ENCODE measurements at places on chromosomes 2 and 18.

- DNase-seq = peak; percentile 60
Measured at GRCh38 chr2:9256570-9257043, 50.0 kb downstream of the ASAP2 start.

- no peak for DNase-seq
Measured at GRCh38 chr2:79131687-79132086, 11.4 kb downstream of the REG1A start.

- no peak for DNase-seq
Measured at GRCh38 chr2:8592736-8593135, 89.1 kb upstream of the ID2 start.

DNA sequence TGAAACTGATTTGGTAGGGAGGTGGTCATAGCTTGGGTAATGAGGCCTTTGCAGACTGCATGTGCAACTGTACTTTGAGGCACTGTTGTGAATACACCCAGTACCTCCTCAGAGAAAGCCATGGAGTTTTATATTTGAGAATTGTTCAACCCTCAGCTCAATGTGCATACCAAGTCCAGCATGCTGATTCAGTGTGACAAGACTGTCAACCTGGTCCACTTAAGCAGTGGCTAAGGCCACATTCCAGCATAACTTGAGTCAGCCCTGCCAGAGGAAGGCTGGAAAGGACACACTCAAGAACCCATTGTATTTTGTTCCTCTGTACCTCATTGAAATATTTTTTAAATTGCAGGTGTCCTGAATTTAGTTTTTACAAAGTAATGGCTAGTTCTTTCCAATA, 121.8 kb upstream of the HNMT start:
- DNase-seq = no peak

GRCh38 chr2:97011977-97012569, 25.7 kb upstream of the FAM178B start:
- DNase-seq = peak; percentile 60

DNA sequence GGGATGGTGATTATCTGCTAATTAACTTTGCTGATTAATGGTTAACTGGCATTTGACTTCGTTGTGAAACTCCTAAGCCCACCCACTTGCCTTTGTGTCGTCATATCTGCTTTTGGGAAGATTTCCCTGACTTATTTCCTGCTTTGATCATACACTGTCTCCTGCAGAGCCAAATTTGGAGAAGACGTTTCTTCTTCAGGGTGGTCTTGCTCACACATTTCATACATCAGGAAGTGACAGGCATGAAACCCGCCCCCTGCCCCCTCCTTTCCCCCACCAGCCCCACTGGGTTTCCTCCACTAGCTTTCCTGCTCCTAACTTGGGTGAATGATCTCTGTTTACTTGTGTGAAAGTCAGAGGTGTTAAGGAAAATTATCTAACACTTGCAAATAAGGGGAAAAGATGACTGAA, 300.1 kb downstream of the TSN start:
- DNase-seq = no peak

GRCh38 chr18:24317370-24317769, 80.3 kb downstream of the OSBPL1A start:
- no peak for DNase-seq

DNA sequence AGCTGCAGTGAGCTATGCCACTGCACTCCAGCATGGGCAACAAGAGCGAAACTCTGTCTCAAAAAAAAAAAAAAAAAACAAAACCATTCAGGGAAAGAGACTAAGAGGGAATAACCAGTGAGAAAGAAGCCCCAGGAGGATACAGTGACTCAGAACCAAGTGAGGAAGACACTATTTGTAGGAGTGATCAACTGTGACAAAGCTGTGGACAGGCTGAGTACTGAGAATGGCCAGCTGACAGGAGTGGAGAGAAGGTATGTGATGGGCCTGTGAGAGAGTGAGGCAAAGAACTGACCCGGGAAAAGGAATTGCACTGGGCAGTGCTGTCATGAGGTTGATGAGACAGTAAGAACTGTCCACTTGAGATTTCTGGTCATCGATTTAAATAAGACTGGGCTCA, 6.7 kb upstream of the LCT start:
- no peak for DNase-seq

DNA sequence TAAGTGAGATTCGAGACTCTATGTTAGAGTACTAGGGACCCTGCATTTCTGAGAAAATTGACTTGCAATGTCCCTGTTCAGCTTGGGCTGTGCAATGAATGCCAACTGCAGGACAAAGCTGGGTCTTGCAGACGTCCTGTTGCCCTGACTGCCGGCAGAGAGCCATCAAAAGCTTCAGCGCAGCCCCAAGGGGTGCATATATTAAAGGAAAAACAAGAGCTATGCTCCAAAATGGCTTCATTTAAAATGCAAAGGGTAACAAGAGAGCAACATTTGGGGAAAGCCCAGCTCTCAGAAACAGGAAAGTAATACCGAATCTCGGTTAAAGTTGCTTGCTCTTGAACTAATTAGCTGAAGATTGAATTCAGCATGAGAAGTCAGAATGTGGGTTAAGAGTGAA, 110.9 kb upstream of the PNPT1 start:
- no peak for DNase-seq

GRCh38 chr2:209236377-209236776, 187.5 kb upstream of the MAP2 start:
- no peak for DNase-seq
